Activated T-cell treated with anti-CD3 and anti-CD28 coated beads, Interleukin-2, amount 50 U/mL, for 1 hour (primary cell): ENCODE measurements at places on chromosomes 1 and 21.

DNA sequence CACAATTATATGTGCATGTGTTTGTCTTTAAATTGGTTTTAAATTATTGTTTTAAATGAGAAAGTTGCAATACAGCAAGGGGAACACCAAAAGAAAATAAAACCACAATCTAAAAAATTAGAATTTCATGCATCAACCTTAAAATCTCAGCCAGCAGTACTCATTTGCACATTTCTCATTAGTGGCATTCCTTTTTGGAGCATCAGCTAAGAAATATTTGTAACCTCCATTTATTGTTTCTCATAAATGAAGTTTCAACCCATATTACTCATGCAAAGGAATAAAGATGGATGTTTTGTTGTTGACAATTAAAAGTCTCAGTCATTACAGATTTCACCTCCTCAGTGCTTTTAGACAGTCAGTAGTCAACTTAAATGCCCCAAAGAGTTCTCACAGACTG is 160.1 kb downstream of the TBX15 start:
- DNase-seq = no peak

- peak; percentile 27 for DNase-seq
Measured at GRCh38 chr1:23369335-23370013, at the start of gene ZNF436. Gene ZNF436 (minus strand): TSS chr1:23369836. CDS start chr1:23368005, 1,831 bp downstream.

- no peak for DNase-seq
Measured at GRCh38 chr1:7690076-7690475, 81.0 kb upstream of the VAMP3 start.

DNA sequence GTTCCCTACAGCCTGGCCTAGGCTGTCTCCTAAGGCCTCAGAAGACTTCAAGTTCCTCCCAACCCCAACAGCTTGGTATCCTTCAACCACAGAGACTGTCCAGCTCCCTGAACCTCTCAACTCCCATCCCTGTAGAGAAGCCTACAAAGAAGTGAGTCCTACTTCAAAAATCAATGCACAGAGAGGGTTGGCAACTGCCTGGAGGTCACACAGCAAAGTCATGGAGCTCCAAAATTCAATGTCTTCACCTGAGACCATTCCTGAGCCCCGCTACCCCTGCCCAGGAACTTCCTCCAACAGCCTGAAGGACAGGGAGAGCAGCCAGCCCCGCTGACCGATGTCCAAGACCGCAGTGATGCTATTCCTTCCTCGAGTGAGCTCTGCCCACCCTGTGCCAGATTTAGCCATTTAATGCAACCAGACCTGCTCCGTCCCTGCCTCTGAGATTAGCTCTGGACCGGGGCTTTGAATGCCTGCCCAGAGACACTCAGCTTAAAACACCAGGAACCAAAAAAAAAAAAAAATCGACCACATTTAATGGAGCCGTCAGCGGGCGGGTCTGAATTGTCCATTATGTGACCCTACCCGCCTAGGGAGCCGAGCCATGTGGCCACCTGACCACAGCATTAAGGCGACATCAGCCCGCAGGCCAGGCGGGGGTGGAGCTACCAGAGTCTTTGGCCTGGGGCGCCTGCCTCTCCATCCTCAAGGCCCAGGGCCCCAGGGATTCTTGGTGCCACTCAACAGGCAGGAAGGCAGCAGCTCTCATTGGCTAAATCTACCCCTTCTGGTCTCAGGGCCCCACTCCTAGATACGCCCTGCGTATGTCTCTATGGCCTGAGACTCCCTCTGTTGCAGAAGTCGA is 148.6 kb downstream of the SYF2 start:
- DNase-seq = no peak

GRCh38 chr1:44594871-44595735 is 79.2 kb downstream of the TMEM53 start:
- peak; percentile 78 for DNase-seq

DNA sequence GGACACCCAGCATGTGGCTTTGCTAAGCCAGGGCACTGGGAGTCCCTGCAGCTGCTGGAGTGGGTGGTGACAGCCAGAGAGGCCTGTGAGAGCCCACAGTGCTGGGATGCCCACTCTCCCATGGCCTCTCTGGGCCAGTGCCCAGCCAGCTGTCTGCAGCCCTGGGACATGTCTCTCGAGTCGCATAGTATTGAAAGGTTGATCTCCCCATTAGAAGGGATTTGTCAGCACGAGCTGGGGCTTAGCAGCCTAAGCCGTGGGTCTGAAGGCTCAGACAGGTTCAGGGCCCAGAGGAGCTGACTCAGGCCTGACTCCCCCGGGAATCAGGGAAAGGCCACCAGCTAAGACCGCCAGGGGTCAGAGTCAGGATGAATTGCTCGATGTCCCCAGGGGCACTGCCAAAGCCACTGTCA is 53.5 kb downstream of the FOXD2 start:
- no peak for DNase-seq

GRCh38 chr1:101073836-101074235 is 48.3 kb upstream of the DPH5 start:
- no peak for DNase-seq

GRCh38 chr1:30514945-30515344 is 208.4 kb downstream of the MATN1 start:
- DNase-seq = no peak

DNA sequence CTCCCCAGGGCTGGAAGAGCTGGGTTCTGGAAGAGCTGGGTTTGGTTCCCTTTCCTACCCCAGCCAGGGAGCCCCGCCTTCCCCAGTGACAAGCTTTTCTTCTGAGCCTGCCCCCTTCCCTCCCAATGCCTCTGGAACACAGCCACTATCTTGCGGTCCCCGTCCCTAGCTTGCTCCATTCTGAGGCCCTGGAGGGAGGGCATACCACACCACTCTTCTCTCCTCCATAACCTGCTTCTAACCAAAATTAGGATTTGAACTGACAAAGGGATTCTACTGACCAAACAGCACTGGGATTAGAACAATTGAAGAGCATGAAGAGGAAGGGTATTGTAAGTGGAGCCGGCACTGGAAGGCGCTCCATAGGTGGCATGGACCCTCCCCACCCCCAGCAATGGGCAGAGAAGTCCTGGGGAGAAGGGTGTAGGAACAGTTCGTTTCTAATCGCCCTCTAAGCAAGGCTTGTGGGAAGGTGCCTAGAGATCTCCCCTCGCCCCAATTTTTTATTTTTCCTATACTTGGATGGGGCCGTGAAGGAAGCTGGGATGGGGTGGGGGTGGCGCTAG is 690 bp downstream of the C1orf216 start:
- peak; percentile 19 for DNase-seq

DNA sequence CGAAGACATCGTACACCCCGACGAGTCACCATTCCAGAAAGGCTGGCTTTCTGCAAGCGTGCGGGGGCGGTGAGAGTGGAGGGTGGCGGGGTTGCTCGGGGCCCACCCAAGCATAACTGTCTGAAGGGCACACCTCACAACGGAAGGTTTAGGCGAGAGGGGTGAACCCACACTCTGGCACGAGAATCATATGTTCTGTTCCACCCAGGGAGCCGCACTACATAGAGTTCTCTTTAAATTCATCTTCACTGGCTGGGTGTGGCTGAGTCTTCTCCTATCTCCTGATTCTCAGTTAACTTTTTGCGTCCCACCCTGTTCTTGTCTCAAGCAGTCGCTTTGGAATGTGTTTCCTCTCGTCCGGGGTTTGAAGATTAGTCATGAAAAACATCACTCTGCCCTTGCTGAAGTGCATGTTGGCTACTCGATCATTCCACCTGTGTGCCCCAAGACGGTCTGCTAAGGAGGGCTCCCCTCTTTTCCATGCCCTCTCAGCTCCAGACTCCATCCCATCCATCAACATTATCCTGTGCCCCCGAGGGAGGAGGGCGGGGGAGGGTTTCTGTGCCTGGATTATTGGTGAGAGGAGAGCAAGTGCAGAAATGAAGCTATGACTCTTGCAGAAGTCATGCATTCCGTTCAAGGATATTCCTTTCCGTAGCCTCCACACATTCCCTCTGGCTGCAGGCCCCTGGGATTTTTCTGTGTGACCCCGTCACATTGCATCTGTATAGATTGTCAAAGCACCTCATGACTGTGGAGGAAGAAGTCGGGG is 53.5 kb upstream of the CD34 start:
- DNase-seq = no peak
